ENCODE measurements at places on chromosomes 2 and 18. TPM values are rescaled to one million over a fixed set of nuclear protein-coding genes. Genes with fewer than 3 reads are reported as not detected.

GRCh38 chr2:7191932-7192331, 274.7 kb downstream of the RNF144A start:
- H3K4me1 ChIP-seq: peaks cover 19% of the 10 kb centered on the region
- no peaks in the 10 kb centered on the region for H3K27me3 ChIP-seq
- no peak overlapping the region for H3K4me3 ChIP-seq
- H3K27ac ChIP-seq: peak overlapping the region; percentile 72

- no peak overlapping the region for H3K4me3 ChIP-seq
- peaks cover 3% of the 10 kb centered on the region for H3K4me1 ChIP-seq
- no peak overlapping the region for H3K27ac ChIP-seq
- DNase-seq: peak; percentile 49
- H3K27me3 ChIP-seq: no peaks in the 10 kb centered on the region
Observed at GRCh38 chr2:16773080-16773713, 107.6 kb upstream of the CYRIA start.

The CRYBA2 gene
- not detected for total RNA-seq

GRCh38 chr2:3192281-3192818, 185.3 kb downstream of the EIPR1 start:
- H3K36me3 ChIP-seq: peaks cover 11% of the 10 kb centered on the region
- H3K27ac ChIP-seq: no peak overlapping the region
- H3K4me3 ChIP-seq: no peak overlapping the region
- DNase-seq: no peak
- no peaks in the 10 kb centered on the region for H3K4me1 ChIP-seq

The LOXL3 gene
- total RNA-seq: 17.6 TPM

GRCh38 chr18:48545757-48546321, 7.0 kb downstream of the CTIF start:
- H3K36me3 ChIP-seq: no peaks in the 10 kb centered on the region
- H3K27ac ChIP-seq: peak overlapping the region; percentile 57
- peaks cover 62% of the 10 kb centered on the region for H3K4me1 ChIP-seq
- DNase-seq: peak; percentile 74
- H3K27me3 ChIP-seq: no peaks in the 10 kb centered on the region

The NEU2 gene
- total RNA-seq: not detected

The CHAC2 gene
- 3.6 TPM for total RNA-seq

The PIEZO2 gene
- total RNA-seq: 5.3 TPM

GRCh38 chr2:54384301-54385203, 71.6 kb upstream of the SPTBN1 start:
- no peak overlapping the region for H3K27ac ChIP-seq
- H3K4me1 ChIP-seq: peaks cover 3% of the 10 kb centered on the region
- H3K4me3 ChIP-seq: no peak overlapping the region
- no peak for DNase-seq
- H3K27me3 ChIP-seq: no peaks in the 10 kb centered on the region

DNA sequence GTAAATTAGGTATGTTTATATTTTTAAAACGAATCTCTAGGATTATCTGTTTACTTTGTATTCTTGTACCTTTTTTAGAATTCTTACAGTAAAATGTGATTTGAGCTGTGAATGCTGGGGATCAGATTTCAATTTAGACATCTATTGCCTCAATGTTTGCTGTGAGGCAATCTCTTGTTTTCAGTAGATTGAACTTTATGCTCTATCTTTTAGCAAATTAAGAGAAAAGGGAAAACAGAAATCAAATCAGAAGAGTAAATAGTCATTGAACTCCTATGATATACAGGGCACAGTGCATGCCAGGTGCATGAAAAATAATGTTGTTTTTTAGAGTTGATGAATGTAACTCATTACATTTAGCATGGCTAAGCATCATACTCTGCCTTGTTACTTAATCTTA, 39.5 kb downstream of the ZC3H6 start:
- H3K4me3 ChIP-seq: no peak overlapping the region
- peaks cover 4% of the 10 kb centered on the region for H3K4me1 ChIP-seq
- no peaks in the 10 kb centered on the region for H3K27me3 ChIP-seq
- H3K36me3 ChIP-seq: no peaks in the 10 kb centered on the region
- no peak overlapping the region for H3K27ac ChIP-seq

DNA sequence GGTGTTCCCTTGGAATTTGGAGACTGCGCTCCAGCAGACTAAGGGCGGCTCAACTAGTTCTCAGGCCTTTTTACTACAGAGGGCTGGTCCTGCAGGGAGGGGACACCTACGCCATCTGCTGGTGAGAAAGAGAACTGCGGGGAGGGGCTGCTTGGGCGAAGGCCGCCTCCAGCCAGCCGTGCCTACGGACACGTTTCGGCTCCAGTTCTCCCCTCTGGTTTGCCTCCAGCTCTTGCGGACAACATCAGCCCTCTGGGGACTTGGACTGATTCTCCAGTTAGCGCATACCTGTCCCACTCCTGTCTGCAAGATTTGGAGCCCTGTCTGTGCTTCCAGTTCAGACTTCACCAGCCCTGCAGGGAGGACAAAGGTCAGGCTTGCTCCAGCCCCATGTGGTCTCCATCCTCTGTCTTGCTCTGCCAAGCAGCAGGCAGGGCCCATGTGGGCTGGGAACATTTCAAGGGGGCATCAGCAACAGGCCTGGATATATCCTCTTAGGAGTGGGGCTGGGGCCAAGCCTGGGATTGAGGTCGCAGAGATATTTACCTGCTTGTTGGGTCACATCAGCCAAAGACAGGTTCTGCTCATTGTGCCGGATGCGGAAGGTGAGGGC, 10.3 kb downstream of the PTPRN start:
- peaks cover 8% of the 10 kb centered on the region for H3K4me1 ChIP-seq
- no peak overlapping the region for H3K4me3 ChIP-seq
- DNase-seq: peak; percentile 17
- peaks cover 3% of the 10 kb centered on the region for H3K27me3 ChIP-seq

- H3K27ac ChIP-seq: no peak overlapping the region
- H3K4me3 ChIP-seq: no peak overlapping the region
- no peaks in the 10 kb centered on the region for H3K27me3 ChIP-seq
- H3K36me3 ChIP-seq: no peaks in the 10 kb centered on the region
- H3K4me1 ChIP-seq: no peaks in the 10 kb centered on the region
Observed at GRCh38 chr2:210562502-210563080, 6.2 kb downstream of the CPS1 start.

- H3K27me3 ChIP-seq: no peaks in the 10 kb centered on the region
- H3K4me1 ChIP-seq: no peaks in the 10 kb centered on the region
- H3K27ac ChIP-seq: no peak overlapping the region
- no peak overlapping the region for H3K4me3 ChIP-seq
Observed at GRCh38 chr2:221833966-221834365, 261.9 kb upstream of the EPHA4 start.

The GPAT2 gene
- not detected for total RNA-seq

The BCL11A gene
- total RNA-seq: 32.0 TPM

GRCh38 chr18:2855560-2856350, 8.9 kb downstream of the EMILIN2 start:
- H3K36me3 ChIP-seq: no peaks in the 10 kb centered on the region
- no peak overlapping the region for H3K27ac ChIP-seq
- no peaks in the 10 kb centered on the region for H3K27me3 ChIP-seq
- no peak for DNase-seq

DNA sequence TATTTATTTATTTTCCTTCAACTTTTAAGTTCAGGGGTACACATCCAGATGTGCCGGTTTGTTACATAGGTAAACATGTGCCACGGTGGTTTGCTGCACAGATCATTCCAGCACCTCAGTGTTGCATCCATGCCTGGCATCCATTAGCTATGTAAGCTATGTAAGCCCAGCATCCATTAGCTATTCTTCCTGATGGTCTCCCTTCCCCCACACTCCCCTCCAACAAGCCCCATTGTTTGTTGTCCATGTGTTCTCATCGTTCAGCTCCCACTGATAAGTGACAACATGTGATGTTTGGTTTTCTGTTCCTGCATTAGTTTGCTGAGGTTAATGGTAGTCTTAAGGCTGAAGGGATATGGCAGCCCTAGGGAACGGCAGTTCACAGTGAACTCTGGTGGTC, 203.4 kb downstream of the CTNNA2 start:
- H3K4me1 ChIP-seq: peaks cover 12% of the 10 kb centered on the region
- no peaks in the 10 kb centered on the region for H3K27me3 ChIP-seq
- DNase-seq: no peak
- peak overlapping the region; percentile 34 for H3K27ac ChIP-seq
- H3K36me3 ChIP-seq: no peaks in the 10 kb centered on the region

The LOXHD1 gene
- total RNA-seq: not detected

The DUSP2 gene
- total RNA-seq: 0.95 TPM

The GPR75 gene
- total RNA-seq: 5.0 TPM

DNA sequence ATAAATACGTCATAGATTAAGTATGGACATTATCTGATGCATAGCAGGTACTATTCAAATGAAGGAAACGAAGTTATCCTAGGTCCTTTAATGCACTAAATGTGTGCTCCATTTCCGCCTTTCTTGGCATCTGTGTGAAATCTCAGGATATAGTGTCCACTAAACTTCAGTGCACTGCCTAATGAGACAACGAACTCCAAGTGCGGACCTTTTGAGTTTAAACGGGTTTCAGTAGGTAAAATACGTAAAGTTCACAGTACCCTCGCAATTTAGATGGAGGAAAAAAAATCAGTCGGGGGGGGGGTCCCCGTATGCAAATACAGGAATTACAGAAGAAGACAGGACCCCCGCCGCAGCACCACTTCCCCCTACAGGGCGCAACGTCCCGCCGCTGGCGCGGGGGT, 729 bp upstream of the REL start:
- no peaks in the 10 kb centered on the region for H3K36me3 ChIP-seq
- H3K27ac ChIP-seq: peak overlapping the region; percentile 97
- H3K4me3 ChIP-seq: peak overlapping the region; percentile 67
- no peaks in the 10 kb centered on the region for H3K27me3 ChIP-seq

- peak; percentile 69 for DNase-seq
- peak overlapping the region; percentile 72 for H3K27ac ChIP-seq
- H3K4me1 ChIP-seq: peaks cover 5% of the 10 kb centered on the region
- no peaks in the 10 kb centered on the region for H3K36me3 ChIP-seq
- H3K27me3 ChIP-seq: no peaks in the 10 kb centered on the region
- H3K4me3 ChIP-seq: no peak overlapping the region
Observed at GRCh38 chr18:29501952-29502351, 1325.0 kb upstream of the CDH2 start.

- no peaks in the 10 kb centered on the region for H3K4me1 ChIP-seq
- peak; percentile 88 for DNase-seq
- no peak overlapping the region for H3K27ac ChIP-seq
Observed at GRCh38 chr2:165868211-165868610, 74.2 kb upstream of the GALNT3 start.

The COLEC12 gene
- 11.6 TPM for total RNA-seq
